ENCODE measurements at places on chromosomes 6 and 20.
A peak's percentile ranks its signal among the peaks of the same experiment; 100 is the strongest.

DNA sequence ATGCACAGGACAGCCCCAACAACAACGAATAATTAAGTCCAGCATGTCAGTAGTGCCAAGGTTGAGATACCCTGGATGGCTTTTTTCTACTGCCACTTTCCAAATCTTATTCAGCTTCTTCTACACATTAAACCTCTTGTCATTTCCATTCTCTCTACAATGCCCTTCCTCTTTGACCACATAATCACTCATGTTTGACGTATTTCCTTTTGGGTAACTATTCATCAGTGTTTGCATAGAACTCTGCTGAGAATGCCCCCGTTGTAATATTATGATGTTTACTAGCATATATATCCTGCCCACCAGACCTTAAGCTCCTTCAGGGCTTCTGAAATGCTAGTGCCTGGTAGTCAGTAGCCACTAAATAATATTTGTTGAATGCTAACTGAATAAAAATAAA is 515.3 kb upstream of the RNF217 start:
- DNase-seq: no peak

- DNase-seq: no peak
Observed at GRCh38 chr6:34534656-34535055, 21.5 kb downstream of the SPDEF start.

DNA sequence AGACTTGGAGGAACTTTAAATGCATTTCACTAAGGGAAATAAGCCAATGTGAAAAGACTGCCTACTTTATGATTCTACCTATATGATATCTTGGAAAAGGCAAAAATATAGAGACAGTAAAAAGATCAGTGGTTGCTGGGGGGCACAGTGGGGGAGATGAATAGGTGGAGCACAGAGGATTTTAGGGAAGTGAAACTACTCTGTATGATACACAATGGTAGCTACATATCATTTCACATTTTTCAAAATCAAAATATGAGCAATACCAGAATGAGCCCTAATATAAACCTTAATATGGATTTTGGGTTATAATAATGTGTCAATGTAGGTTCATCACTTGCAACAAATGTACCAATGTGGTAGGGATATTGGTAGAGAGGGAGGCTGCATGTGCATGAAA is 161.4 kb upstream of the HTR1E start:
- no peak for DNase-seq

DNA sequence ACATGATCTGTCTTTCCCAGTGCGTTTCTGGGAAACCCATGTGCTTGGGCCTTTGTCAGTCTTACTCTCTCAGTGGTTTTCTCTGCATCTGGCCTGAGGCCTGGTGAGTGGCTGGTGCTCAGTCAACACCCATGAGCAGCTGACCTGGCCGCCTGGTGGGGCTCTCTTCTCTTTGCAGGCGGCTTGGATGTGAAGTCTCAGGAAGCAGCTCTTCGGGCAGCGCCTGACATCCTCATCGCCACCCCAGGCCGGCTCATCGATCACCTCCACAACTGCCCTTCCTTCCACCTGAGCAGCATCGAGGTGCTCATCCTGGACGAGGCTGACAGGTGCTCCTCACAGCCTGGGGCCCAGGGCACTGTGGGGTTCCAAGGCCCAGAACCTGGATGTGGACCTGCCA is 10.8 kb downstream of the DDX27 start:
- no peak for DNase-seq

DNA sequence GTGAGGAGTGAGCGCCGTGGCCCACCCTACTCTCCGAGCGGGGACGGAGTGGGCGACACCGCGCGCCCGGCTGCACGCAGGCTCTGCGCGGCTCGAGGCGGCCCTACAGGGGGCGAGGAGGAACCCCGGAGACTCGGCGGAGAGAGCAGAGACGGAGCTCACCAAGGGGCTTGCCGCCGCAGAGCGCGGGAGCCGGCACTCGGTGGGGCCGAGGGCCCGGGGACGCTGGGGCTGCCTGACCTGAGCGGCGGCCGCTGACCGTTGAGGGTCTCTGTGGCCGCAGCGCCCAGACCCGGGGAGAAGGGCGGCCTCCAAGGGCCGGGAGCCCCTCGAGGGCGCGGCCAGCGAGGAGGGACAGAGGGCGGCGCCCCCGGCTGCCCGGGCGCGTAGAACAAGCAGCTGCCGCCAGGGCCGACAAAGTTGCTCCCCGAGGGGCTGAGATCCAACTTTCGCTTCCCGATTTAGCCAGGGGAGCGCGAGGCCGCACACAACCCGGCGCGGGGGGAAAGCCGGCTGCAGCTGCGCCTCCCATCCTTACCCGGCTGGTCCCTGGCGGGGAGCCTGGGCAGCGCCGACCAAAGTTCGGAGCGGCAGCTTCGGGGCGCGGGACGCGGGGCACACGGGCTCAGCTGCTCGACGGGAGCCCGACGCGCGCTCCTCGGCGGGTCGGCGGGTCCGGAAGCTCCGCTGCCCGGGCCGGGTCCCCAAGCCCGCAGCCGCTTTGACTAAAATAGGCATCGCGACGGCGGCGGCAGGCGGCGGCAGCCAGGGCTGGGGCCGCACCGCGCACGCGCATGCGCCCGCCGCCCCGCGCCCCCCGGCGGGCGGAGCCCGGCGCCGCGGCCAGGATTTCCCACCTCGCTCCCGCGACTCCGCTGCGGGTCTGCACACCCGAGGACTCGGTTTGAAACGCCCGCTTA is 43.1 kb downstream of the POPDC3 start:
- peak; percentile 57 for DNase-seq

GRCh38 chr6:41257369-41258195 is 28.9 kb downstream of the TREM1 start:
- no peak for DNase-seq
